ENCODE measurements at places on chromosomes 5 and 9.
A peak's percentile ranks its signal among the peaks of the same experiment; 100 is the strongest.

GRCh38 chr9:71506821-71507220 is 261.5 kb downstream of the CEMIP2 start:
- DNase-seq: no peak

- no peak for DNase-seq
Measured at GRCh38 chr9:109969011-109969410, 189.0 kb downstream of the PALM2AKAP2 start.

DNA sequence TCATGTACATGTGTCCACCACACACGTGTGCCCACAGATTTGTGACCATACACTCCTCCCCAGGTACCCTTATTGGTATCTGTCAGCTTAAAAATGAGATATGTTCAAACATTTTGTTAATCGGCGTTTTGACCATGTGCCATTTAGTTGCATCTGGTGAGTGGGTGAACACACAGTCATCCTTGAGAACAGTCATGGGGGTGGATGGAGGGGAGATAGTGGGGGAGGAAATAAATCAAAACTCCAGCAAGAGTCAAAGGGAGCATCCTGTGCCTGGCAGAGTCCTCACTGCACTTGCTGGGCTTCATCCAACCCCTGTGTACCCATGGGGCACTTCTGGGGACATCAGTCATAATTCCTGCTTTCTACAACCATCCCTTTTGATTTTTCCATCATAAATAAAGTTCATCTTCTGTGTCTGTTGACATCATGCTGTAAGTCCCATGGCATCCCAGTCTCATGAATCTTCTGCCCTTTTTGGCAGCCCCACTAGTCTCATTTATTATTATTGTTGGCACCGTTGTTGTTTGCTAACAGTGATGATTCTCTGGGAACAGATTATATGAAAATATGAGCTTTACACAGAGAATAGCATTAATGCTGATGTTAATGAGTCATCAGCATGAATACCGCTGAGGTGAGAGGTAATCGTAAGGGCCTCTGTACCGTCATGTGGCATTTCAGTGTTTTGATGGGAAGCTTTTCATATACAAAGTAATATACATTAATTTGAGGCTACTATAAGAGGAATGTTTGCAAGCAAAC is 24.4 kb upstream of the CLK4 start:
- DNase-seq: no peak

DNA sequence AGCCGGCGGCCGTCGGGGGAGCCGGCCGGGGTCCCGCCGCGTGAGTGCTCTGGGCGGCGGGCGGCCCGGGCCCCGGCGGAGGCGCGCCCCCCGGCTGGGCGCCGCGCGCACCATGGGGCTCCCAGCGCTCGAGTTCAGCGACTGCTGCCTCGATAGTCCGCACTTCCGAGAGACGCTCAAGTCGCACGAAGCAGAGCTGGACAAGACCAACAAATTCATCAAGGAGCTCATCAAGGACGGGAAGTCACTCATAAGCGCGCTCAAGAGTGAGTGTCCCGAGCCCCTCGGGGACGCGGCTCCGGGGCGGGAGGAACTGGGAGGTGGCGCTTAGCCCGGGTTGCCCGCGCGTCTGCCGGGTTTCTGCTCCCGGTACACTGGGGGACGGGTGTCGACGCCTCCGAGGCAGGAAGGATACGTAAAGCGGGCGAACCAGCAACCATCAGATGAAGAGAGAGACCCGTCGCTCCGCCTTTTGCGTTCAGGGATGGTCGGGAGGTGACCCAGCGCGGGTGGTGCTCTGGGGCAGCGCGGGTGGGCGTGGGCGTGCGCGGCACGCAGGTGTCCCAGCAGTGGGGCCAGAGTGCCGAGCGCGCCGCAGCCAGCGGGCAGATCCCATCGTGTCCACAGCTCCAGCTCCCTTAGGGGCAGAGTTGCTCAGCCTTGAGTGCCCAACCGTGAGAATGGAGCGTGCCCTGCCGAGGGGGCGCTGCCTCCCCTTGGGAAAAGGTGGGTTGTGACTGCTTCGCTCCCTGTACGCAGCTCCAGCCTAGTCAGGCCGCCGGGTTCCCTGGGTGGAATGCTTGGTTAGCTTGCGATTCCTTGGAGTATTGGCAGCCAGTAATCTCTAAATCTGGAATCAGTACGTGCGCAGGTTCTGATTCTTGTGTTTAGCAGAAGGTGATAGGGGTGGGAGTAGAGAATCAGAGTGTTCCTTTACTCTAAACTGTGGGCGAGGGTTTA is 753 bp downstream of the ARHGAP26 start:
- peak; percentile 14 for DNase-seq

DNA sequence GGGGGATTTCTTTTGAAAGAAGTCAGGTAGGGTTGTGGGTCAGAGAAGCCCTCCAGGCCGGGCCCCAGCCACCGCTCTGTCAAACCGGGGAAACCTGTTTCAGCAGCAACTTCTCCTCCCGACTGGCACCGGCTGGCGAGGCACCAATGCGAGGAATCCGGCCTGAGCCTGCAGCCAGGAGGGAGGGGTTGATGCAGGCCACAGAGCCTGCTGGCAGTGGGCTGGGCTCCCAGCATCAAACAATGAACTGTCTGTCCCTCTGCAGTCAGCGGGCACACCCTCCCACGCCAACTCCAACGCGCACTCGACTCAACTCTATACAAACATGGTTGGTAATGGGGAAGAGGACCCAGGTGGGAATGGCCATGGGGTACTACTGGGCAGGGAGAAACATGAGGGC is 12.1 kb downstream of the PCDH1 start:
- no peak for DNase-seq

- DNase-seq: peak; percentile 56
Measured at GRCh38 chr9:36764364-36765076, 191.8 kb downstream of the MELK start.

DNA sequence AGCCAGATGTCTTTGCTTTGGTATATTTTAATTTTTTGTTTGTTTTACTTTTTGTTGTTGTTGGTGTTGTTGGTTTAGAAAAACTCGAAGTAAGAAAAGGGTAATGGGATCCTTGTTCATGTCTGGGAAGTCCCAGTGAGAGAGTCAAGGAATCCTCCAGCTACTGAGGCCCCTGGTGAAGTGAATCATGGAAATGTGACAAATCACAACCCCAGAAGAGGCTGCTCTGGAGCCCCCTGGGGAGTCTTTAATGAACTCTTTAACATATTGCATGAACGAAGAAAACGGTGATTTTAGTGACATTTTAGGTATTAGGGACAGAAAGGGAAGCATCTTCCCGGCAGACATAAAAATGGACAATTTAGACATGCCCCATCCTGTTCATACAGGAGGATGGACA is 41.3 kb downstream of the TMEM174 start:
- DNase-seq: no peak

DNA sequence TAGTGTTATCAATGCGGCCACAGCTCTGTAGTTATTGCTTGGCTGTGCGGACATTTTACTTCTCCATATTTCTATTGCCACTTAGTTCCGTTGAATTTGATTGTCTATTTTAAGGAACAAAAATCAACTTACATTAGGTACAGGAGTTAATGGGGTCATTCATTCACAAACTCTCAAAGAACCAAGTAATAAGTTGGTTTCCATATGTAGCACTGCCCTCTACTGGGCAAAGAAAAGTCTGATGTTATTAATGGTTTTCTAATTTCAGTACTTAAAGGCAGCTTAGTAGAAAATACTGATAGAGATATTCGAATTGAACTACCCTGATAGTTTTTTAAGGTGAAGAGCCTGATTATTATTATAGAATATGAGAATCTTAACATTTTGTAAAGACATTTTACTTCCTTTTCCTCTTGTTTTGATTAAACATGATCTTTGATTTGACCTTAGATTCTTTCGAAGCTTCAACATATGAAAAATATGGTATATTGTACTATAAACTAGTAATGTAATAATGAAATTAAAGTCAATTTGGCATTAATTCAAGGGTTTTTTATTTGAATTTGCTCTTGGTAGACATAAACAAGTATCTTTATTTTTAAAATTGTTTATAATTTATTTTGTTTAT is 119.5 kb upstream of the CTNND2 start:
- no peak for DNase-seq

DNA sequence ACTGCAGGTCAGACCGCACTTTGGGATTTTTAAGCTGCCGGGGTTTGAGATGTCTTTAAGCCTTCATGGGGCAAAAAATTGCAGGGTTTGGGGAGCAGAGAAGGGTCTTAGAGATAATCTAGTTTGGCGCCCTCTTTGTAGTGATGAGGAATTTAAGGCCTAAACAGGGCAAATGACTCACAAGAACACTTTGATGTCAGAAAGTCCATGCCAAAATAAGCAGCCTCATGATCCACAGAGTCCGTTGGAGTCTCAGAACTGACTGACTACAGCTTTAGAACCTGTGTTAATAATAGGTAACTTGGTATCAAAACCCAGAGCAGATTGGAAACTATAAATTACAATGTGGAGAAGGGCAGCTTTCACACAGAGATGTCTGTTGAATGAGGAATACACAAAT is 35.9 kb upstream of the PTGS1 start:
- no peak for DNase-seq

GRCh38 chr9:36922548-36922947 is 111.5 kb downstream of the PAX5 start:
- no peak for DNase-seq

DNA sequence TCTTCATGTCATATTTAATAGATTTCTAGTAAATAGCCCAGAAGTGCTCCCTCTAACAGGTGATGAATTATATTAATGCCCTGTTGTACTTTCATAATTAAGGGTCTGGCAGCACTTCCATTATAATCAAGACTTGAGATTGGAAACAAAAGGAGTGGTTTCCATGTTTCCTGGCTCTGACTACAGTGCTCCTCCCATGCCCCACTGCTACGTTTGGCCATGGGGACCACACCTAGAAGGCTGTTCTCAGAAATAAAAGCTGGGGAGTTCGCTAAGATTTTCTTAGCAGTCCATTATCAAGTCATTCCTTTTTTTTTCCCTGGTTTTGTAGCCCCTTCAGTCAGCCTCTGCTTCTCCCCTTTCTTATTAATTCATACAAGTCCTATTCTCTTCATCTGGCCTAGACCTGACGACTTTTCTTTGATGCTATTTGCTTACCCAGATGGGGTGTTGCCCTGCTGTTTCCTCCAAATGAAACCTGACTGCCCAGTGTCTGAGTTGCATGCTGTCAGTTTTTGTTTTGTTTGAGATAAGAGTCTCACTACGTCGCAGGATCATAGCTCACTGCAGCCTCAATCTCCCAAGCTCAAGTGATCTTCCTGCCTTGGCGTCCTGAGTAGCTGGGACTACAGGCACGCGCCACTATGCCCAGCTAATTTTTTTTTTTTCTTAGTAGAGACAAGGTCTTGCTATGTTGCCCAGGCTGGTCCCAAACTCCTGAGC is 312.1 kb upstream of the EFNA5 start:
- DNase-seq: no peak

DNA sequence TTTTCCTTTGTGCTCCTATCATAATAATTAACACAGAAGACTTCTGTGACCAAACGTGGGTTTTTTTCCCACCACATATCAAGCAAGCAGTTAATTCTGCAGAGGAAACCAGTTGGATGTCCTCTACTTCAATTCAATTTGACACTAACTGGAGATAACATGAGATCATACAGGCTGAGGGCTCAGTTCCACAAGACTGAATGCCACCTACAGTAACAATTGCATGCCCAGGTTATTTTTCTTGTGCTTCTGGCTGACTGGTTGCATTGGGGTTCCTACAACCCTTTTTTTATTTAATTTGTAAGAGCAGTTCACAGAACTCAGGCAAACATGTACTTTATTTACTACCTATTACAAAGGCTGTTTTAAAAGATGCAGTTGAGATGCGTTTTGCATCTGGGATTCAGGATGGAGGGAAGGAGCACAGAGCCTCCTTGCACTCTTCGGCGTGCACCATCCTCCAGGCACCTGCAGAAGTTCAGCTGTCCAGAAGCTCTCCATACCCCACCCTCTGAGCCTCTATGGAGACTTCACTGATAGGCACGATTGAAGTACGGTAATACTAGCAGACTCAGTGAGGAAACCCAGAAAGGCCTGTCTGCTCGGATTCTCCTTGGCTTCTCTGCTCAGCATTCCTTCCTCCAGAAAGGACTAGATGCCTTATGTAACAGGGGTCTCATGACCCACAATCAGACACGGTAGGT is 425.2 kb upstream of the CDH9 start:
- DNase-seq: no peak

- DNase-seq: no peak
Measured at GRCh38 chr9:137108608-137109249, 5.8 kb downstream of the DPP7 start.

GRCh38 chr9:132481053-132481849 is 71.2 kb downstream of the CFAP77 start:
- no peak for DNase-seq

DNA sequence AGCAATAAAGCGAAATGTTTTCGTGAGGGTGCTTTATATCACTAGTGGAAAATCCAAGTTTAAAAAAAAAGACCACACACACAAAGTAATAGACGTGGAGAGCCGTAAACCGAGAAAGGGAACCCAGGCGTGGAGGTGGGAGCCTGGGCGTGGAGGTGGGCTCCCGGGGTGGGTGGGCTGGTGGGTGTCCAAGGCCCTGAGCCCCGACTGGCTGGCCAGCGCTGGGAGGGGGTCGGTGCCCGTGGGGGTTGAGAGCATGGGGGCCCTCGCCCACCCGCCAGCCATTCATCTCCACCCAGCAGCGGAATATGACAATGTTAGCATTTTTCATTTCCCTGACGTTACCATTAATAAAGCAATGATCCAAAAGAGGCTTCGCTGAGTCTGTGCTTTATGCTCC is 135.0 kb downstream of the MVB12B start:
- no peak for DNase-seq

- DNase-seq: no peak
Measured at GRCh38 chr5:174523311-174524071, 200.9 kb upstream of the MSX2 start.

GRCh38 chr9:38371495-38371894 is 21.0 kb upstream of the ALDH1B1 start:
- peak; percentile 71 for DNase-seq

GRCh38 chr5:9468060-9468388 is 77.9 kb downstream of the SEMA5A start:
- DNase-seq: no peak

DNA sequence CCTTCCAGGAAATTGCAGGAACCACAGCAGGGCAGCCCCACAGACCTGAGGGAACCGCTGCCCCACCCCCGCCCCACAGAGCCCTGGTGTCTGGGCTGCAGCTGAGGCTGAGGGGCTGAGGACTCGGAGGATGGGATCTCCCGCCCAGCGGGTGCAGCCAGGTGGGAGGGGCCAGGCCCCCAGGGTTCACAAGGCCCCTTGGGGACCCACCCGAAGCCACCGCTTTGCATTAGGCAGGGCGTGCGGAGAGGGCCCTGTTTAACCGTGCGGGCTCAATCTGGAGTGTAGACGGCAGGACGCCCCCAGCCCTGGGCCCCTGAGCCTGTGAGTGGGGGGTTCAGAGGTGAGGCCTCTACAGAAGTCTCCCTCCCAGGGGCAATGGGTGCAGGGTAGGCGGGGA is 10.8 kb downstream of the NOTCH1 start:
- DNase-seq: no peak

- DNase-seq: peak; percentile 12
Measured at GRCh38 chr9:120235081-120235480, 344.9 kb downstream of the CDK5RAP2 start.

DNA sequence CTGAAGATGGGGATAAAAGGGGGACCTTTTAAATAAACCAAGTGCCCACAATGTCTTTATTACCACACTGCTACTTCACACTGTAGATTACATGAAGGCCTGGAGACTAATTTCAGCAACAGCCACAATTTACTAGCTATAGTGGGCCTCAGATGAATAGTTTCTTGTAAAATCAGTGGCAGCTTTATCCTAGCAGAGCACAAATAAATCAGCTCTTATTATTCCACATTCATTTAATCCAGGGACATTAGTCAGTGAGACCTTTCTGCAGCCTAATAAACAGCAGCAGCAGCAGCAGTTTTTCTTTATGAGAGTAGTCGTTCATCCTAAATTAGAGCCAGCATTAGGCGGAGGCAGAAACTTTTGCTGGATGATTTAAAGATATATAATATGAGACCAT is 542.3 kb downstream of the PSAT1 start:
- DNase-seq: no peak

- DNase-seq: no peak
Measured at GRCh38 chr5:173243243-173243830, 8.3 kb upstream of the NKX2-5 start.
